Body of pancreas (tissue), 4 donors: ENCODE measurements at places on chromosomes 4 and X. TPM values are rescaled to one million over a fixed set of nuclear protein-coding genes. Genes with fewer than 3 reads are reported as not detected.

RNF128 gene
- total RNA-seq: 18.9 TPM

XAGE2 gene
- not detected for total RNA-seq

BEND2 gene
- not detected for total RNA-seq

DDX53 gene
- not detected for total RNA-seq

DNA sequence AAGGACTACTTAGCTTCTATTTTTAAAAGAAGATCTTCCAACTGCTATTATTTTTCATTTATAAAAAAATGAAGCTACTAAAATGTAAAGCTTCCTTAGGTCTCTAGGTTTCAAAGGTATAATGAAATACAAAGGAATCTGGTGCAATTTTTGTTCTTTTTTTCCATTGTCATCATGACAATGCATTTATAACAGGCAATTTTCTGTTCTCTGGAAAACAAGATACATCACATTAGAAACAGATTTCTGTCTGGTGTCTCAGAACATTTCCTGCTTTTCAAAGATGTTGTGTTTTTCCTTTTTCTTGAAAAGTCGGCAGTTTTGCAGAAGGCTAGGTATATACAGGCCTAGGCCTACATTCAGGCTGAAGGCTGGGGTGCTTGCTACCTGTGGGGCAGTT, 63.6 kb upstream of the ATP8A1 start:
- no peak overlapping the region for H3K27ac ChIP-seq
- no peak for DNase-seq
- no peak overlapping the region for H3K4me3 ChIP-seq
- H3K27me3 ChIP-seq: no peaks in the 10 kb centered on the region

DNA sequence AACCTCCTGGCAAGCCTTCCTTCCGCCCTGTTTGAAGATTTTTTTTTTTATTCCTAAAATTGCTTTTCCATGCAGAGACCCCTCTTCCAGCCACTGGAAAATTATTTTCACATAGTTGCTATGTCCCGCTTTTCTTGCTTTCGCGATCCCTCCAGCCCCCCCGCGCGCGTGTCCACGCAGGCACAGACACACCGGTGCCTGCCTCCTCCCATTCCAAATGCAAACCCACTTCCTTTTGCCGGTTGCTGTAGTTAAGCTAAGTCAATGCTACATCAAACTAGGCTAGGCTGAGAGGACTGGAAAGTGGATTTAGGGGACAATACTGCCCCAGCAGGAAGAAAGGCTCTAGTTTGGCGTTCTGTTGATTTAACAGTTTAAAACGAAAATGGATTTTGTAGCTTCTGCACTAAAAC, 111.0 kb downstream of the DHX15 start:
- no peak for DNase-seq
- peaks cover 17% of the 10 kb centered on the region for H3K27me3 ChIP-seq
- H3K4me1 ChIP-seq: peaks cover 32% of the 10 kb centered on the region
- H3K36me3 ChIP-seq: no peaks in the 10 kb centered on the region
- peak overlapping the region; percentile 1 for H3K27ac ChIP-seq
- H3K4me3 ChIP-seq: peak overlapping the region; percentile 59

DNA sequence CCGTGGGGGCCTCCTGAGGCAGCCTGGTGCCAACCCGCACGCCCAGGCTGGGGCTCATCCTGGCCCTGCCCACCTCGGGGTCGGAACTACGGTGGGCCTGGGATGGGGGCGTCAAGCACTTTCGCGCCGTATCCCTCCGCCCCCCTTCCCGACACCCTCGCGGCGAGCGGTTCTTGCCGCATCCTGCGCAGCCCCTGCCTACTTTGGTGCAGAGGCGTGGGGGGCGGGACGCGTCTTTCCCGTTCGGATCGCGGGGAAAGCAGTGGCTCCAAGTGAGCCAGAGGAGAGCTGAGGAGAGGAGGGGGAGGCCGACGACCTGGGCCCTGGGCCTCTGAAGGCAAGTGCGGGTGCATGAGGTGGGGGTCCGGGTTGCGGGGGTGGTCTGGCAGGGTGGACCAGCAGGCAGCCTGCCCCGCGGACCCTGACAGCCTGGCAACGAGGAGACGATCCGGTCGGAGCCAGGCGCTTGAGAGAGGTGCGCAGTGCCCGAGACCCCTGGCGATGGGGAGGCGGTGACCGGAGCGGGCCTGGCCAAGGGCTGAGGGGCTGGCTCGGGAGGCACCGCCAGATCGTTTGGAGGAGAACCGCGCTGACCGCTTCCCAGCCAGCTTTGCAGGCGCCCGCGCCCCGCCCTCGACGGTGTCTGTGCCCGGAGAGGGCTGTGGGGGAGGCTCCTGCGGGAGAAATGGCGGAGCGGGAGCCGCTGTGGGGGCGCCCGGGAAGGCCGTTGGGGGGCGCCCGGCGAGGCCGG, at the start of gene GPRASP2:
Gene GPRASP2 (plus strand): TSS at position 233 of the 751 bp plus-strand sequence. CDS start 2,422 bp downstream, outside the sequence.
- H3K27ac ChIP-seq: peak within 1 kb of the TSS; percentile 78
- peak; percentile 48 for DNase-seq
- H3K4me3 ChIP-seq: peak within 1 kb of the TSS; percentile 28
- no peaks in the 10 kb centered on the region for H3K27me3 ChIP-seq

DNA sequence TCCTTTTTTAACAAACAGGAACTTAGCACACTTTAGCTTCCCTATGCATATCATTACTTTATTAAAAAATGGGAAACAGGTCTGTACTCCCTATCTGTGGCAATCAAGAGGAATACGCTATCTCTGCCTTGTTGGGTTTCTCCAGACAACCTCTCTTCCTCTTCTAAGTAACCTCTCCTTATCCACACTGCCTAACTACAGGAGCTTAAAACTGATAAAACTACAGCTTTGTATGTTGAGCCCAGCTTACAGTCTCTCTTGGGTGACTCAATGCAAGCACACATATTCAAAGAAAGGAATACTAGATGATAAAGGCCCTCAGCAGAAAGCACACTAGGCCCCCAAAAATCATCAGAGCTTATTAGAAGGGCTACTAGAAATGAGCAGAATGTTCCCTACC, 8.9 kb downstream of the NUP62CL start:
- H3K4me3 ChIP-seq: no peak overlapping the region
- H3K27ac ChIP-seq: no peak overlapping the region
- no peak for DNase-seq

GRCh38 chr4:93645120-93645519, 183.4 kb upstream of the ATOH1 start:
- no peak for DNase-seq
- no peaks in the 10 kb centered on the region for H3K36me3 ChIP-seq
- no peak overlapping the region for H3K27ac ChIP-seq
- no peaks in the 10 kb centered on the region for H3K27me3 ChIP-seq

DNA sequence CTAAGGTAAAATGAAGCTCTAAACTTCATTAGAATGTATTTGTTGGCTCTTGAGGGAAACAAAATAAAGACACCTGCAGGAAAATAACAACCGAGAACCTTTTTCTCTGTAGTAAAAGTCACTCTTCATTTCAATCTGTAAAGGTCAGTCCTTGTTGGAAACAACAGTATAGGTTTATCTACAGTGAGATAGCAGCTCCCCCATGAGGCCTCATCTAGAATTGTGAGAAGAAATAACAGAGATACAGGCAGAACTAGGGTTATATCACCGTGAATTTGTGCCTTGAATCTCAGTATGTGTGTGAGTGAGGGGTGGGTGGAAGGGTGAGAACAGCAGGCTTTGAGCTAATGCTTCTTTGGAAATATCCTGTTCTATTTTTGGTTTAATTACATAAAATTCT, 107.8 kb upstream of the FMR1 start:
- no peak for DNase-seq
- no peak overlapping the region for H3K27ac ChIP-seq
- H3K4me3 ChIP-seq: no peak overlapping the region
- H3K27me3 ChIP-seq: no peaks in the 10 kb centered on the region

GRCh38 chr4:47719576-47719975, 118.3 kb downstream of the CORIN start:
- H3K4me3 ChIP-seq: no peak overlapping the region
- no peak overlapping the region for H3K27ac ChIP-seq
- H3K36me3 ChIP-seq: no peaks in the 10 kb centered on the region
- no peaks in the 10 kb centered on the region for H3K27me3 ChIP-seq
- DNase-seq: no peak

DNA sequence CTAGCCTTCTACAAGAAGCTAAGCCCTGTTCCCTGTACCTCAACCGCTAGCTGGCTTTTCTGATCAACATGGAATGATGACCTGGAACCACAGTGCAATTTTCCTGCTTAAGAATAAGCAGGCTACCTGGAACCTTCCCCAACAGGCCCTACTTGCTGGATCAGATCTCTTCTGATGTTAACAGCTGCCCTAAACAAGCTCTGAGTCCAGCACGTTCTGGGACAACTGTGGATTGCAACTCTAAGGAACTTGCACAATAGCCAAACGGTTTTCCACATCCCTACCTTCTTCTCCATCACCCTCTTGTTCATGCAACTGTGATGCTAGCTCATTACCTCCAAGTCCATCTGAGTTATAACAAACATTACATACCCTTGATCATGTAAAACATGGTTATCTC, 19.8 kb downstream of the ATP8A1 start:
- no peak overlapping the region for H3K4me3 ChIP-seq
- peaks cover 4% of the 10 kb centered on the region for H3K4me1 ChIP-seq
- DNase-seq: no peak
- no peaks in the 10 kb centered on the region for H3K27me3 ChIP-seq
- no peak overlapping the region for H3K27ac ChIP-seq
- no peaks in the 10 kb centered on the region for H3K36me3 ChIP-seq

DNA sequence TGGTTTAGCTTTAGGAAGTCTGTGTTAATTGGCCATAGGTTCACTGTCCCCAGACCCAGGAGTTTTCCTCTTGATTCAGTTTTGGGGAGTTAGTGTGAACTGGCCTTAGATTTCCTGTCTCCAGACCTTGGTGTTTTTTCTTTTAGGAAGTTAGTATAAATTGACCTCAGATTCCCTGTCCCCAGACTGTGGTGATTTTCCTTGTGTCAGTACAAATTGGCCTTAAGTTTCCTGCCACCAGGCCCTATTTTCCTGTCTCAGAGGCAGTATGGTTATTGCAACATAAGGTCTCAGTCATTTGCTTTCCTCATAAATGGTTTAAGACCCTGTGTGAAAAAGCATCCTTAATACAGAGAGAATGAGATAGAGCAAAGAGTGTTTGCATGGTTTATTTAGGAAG, 595.8 kb downstream of the NLGN4X start:
- H3K4me3 ChIP-seq: no peak overlapping the region
- H3K36me3 ChIP-seq: no peaks in the 10 kb centered on the region
- no peaks in the 10 kb centered on the region for H3K4me1 ChIP-seq
- H3K27me3 ChIP-seq: no peaks in the 10 kb centered on the region

GRCh38 chr4:151882072-151882803, 121.4 kb upstream of the GATB start:
- no peaks in the 10 kb centered on the region for H3K27me3 ChIP-seq
- H3K27ac ChIP-seq: no peak overlapping the region
- H3K4me3 ChIP-seq: no peak overlapping the region
- no peaks in the 10 kb centered on the region for H3K4me1 ChIP-seq
- no peaks in the 10 kb centered on the region for H3K36me3 ChIP-seq
- DNase-seq: no peak

GRCh38 chrX:37420756-37421155, 71.6 kb downstream of the PRRG1 start:
- DNase-seq: no peak
- H3K4me3 ChIP-seq: no peak overlapping the region
- no peaks in the 10 kb centered on the region for H3K36me3 ChIP-seq
- H3K27ac ChIP-seq: no peak overlapping the region
- H3K4me1 ChIP-seq: no peaks in the 10 kb centered on the region
- H3K27me3 ChIP-seq: no peaks in the 10 kb centered on the region

DNA sequence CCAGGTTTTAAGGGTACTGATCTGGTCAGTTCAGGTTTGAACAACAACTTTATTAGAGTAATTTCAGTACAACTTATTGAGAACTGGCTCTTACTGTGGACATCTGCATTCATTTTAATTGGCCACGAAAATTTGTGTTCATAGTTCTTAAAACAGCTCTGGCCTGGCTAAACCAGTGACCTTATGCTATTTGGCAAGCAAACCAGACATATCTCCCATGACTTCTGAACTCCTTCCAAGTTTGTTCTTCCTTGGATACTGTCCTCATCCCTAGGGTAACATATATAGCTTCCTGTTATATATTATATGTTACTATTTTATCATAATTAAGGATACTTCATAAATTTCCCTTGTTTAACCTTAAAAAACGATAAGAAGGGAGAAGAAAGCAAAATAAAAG, 841.9 kb downstream of the TRAM1L1 start:
- H3K27me3 ChIP-seq: no peaks in the 10 kb centered on the region
- DNase-seq: no peak
- H3K27ac ChIP-seq: no peak overlapping the region
- H3K4me3 ChIP-seq: no peak overlapping the region

DNA sequence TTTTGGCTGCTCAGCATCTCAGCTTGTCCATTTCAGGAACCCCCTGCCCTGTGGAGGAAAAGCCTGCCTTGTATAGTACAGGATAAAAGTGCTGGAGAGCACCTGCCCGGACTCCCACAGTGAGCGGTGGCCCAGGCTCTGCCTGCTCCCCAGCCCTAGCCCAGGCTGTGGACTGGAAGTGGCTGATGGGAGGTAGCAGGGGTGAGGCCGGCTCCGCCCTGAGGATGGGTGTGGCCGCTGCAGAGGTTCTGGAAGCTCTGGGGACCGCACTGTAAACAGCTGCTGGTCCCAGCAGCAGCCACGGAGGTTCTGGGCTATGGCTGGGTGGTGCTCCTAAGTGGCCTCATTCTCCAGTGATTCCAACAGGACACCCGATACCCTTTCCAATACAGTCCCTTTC, 56.6 kb upstream of the HELT start:
- no peak overlapping the region for H3K4me3 ChIP-seq
- H3K27me3 ChIP-seq: no peaks in the 10 kb centered on the region
- peak; percentile 21 for DNase-seq
- H3K27ac ChIP-seq: no peak overlapping the region

DNA sequence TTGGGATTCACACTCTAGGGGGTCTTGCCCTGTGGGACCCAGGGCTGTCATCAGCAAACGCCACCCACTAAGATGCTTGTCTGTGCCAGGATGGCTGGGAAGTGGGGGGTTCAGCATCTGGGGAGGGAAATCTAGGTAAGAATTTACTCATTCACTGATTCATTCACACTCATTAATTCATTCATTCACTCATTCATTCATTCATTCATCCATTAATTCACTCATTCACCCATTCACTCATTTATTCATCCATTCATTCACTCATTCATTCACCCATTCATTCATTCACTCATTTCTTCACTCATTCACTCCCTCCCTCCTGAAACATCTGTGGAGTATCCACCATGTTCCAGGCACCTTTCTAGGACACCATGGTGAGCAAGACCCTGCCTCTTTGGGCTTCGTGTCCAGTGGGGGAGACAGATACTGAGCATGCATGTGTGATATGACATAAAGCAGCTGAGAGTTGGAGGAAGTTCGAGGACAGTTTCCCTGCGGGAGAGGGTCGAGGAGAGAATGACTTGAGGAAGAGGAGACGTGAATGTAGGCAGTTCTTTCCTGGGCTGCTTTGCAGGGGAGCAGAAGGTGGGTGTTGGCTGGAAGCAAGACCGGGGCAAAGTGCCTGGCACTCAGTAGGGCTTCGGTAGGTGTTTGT, 90.6 kb downstream of the SORCS2 start:
- H3K36me3 ChIP-seq: no peaks in the 10 kb centered on the region
- H3K4me1 ChIP-seq: no peaks in the 10 kb centered on the region
- no peak overlapping the region for H3K4me3 ChIP-seq
- no peak for DNase-seq
